Activated CD8-positive, alpha-beta memory T cell treated with anti-CD3 and anti-CD28 coated beads for 1 hour (primary cell): ENCODE measurements at places on chromosomes 1 and 21.

- DNase-seq, result no peak
Measured at GRCh38 chr1:7346600-7347570, 424.2 kb upstream of the VAMP3 start.

GRCh38 chr1:171984850-171985485 is 143.7 kb downstream of the DNM3 start:
- no peak for DNase-seq

GRCh38 chr1:203025686-203026030 is 633 bp upstream of the PPFIA4 start:
- no peak for DNase-seq

DNA sequence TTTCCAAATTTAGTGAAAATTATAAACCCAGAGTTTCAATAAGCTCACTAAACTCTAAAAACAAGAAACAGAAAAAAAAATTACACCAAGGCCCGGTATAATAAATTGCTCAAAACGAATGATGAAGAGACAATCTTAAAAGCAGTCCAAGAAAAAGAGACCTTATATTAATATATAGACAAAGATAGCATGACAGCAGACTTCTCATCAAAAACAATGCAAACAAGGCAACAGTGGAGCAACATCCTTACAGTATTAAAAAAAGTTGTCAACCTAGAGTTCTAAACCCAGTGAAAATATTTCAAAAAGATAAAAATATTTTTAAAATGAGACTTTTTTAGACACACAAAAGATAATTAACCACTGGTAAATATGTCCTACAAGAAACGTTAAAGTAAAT is 46.7 kb downstream of the KIFAP3 start:
- DNase-seq, result no peak

DNA sequence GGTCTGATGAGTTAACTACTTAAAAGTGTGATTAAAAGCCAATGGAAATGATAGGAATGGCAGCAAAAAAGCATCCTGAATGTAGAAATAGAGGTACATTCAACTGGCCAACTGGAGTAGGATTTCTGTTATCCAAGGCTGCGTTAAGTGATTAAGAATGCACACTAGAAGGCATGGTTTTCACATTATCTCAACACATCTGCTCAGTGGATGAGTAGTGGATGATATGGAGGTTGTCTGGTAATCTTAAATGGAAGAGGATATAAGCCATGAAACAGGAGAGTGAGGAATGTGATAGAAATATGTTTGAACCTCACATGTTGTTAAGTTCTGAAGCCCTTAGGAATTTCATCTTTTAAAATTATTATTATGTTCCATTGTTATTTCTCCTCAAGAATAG is 839.9 kb downstream of the USP25 start:
- no peak for DNase-seq

DNA sequence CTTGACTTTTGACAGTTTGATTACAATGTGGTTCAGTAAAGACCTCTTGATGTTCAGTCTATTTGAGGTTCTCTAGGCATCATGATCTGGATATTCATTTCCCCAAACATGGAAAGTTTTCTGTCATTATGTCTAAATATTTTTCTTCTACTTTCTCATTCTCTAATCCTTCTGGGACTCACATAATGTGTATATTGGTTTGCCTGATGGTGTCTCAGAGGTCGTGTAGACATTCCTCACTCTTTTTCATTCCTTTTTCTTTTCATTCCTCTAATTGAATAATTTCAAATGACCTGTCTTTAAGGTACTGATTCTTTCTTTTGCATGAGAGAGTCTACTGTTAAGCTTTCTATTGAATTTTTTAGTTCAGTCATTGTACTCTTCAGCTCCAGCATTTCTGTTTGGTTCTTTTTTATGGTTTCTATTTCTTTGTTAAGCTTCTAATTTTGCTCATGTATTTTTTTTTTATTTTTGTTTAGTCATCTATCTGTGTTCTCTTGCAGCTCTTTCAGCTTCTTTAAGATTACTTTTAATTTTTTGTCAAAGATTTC is 158.4 kb downstream of the GDAP2 start:
- no peak for DNase-seq

- DNase-seq, result no peak
Measured at GRCh38 chr1:35220976-35221375, 28.0 kb upstream of the SFPQ start.

- DNase-seq, result no peak
Measured at GRCh38 chr1:91651661-91652071, 151.0 kb downstream of the CDC7 start.

- DNase-seq, result no peak
Measured at GRCh38 chr1:160367934-160368923, 1.4 kb downstream of the NHLH1 start.

- DNase-seq, result no peak
Measured at GRCh38 chr1:99619583-99619982, 26.3 kb upstream of the PALMD start.

DNA sequence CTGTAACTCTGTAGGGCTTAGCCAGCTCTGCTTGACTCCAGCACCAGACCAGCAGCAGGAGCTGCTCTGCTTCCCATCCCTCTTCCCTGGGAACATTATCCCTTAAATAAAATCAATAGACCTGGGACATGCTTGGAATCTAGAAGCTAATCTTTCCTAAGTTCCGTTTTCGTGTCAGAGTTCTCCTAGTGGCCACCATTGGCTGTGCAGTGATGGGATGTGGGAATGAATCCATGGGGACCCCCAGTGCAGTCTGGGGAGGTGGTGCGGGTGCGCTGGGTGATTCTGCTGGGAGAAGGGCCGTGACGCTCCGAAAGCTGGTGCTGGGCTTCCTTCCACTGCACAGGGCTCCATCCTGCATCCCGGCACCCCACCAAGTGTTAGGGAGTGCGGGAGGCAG is 202.7 kb downstream of the CAMTA1 start:
- no peak for DNase-seq

- peak; percentile 7 for DNase-seq
Measured at GRCh38 chr1:233294913-233295236, 650 bp downstream of the PCNX2 start.

GRCh38 chr1:94271373-94271772 is 34.0 kb upstream of the ARHGAP29 start:
- no peak for DNase-seq

- DNase-seq, result no peak
Measured at GRCh38 chr21:29423099-29423870, 124.6 kb downstream of the BACH1 start.

GRCh38 chr1:230878591-230878990 is 10.3 kb upstream of the C1orf198 start:
- no peak for DNase-seq

DNA sequence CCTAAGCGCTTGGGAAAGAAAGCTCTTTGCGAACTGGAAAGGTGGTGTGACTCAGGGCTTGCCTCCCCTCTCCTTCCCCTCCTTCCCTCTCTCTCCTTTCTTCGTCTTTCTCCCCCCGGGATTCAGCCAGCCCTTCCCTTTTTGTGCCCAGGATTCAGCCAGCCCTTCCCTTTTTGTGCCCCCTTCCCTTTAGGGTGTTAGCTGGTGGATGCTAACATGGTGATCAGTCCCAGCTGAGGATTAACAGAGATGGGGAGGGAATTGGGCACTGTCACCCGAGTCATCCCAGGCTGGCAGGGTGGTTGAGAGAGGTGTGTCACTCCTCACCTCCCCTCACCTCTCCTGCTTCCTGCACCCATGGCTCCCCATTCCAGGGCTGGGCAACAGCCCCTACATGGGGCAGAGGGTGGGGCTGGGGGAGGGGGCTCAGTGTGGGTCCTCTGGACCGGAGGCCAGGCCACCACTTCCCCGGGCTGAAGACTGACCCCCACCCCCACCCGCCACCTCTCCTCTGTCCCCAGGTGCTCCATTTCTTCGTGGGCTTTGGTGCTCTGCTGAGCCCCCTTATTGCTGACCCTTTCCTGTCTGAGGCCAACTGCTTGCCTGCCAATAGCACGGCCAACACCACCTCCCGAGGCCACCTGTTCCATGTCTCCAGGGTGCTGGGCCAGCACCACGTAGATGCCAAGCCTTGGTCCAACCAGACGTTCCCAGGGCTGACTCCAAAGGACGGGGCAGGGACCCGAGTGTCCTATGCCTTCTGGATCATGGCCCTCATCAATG is 51.5 kb downstream of the ELK4 start:
- DNase-seq, result no peak
